Caki2 (cell line): ENCODE measurements at places on chromosomes 7 and 10.

- DNase-seq, result no peak
Observed at GRCh38 chr7:146772601-146773000, 656.0 kb downstream of the CNTNAP2 start.

DNA sequence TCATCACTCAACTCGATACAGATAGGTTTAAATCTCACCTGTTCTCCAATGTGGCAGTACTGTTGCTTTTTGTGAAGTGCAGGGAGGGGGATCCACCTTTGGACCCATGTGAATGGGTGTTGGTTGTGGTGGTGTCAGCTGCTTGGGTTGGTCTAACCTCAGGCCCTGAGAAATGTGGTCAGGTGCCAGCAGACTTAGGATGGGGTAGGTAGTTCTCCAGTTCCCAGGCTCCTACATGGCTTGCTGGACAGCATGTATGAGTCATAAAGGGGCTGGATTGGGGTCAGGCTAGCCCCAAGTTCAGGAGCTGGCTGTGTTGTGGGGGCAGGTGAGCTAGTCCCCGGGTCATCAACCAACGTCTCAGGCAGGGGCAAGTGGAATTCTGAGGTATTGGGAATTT, 472.6 kb upstream of the CNTNAP2 start:
- peak; percentile 84 for DNase-seq

- no peak for DNase-seq
Observed at GRCh38 chr10:90571481-90572258, 286.2 kb downstream of the HTR7 start.

- peak; percentile 36 for DNase-seq
Observed at GRCh38 chr10:101050208-101051069, 11.3 kb upstream of the KAZALD1 start.

DNA sequence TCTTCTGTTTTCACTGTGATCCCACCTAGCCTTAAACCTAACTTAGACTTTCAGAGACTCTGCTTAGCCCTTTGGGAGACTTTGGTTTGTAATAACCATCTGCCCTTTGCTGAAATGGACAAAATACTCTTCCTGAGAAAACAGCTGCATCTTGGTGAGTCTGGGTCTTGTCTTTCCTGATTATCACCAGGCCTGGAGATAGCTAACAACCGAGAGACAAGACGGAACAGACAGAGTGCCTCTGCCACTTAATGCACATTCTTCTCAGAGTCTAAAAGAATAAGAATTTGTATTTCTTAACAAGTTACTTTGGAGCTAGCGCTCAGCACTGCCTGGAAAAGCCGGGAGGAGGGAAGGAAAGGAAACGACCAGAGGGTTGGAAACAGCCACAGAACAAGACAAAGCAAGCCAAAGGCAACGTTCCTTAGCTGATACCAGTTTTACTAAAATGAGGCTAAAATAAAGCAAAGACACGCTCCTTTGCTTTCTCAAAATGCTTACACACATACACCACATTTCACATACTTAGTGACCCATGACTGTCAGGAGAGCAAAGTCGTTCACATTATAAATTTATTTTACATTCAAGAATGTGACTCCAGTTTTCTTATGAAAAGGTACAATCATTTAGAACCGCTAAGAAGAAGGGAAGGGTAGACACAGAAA, 70.3 kb upstream of the DGKI start:
- DNase-seq, result peak; percentile 70
